ENCODE measurements at places on chromosomes 12 and 14.

GRCh38 chr12:14284184-14284722 lies 81.2 kb upstream of the ATF7IP start:
- no peak for DNase-seq

DNA sequence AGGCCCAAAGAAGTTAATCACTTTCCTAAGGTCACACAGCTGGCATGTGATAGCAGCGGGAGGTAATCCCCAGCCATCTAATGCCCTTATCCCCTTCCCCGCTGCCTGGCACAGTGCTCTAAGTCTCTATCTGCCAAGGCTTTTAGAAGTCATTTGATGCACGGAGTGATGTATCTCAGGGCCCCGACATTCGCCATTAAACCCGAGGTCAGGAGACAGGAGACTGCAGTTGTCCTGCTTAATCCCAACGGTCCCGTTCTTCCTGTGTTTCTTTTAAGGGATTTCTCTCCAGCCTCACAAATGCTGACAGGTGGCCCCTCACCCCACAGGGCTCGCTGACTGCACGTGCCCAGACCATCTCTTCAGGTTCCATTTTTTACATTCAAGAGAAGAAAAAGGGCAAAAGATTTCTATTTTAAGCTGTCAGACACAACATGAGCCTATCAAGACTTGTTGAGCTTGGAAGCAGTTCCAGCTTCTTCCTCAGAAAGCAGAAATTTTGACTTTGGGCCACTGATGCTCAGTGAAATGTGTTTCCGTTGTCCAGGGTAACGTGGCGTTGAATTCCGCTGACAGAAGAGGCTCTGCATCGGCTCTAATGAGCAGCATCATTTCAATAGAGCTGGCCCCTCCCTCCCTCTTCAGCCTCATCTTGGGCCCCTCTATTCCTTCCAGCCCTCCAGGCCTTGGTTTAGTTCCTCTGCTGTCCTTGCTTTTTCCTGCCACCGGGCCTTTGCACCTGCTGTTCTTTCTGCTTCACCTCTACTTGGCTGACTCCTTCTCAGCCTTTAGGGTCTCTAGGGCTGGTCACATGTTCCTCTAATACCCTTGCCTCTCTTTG lies 171.5 kb downstream of the CHST11 start:
- no peak for DNase-seq

GRCh38 chr14:57189070-57189469 lies 79.6 kb downstream of the EXOC5 start:
- DNase-seq, result no peak

DNA sequence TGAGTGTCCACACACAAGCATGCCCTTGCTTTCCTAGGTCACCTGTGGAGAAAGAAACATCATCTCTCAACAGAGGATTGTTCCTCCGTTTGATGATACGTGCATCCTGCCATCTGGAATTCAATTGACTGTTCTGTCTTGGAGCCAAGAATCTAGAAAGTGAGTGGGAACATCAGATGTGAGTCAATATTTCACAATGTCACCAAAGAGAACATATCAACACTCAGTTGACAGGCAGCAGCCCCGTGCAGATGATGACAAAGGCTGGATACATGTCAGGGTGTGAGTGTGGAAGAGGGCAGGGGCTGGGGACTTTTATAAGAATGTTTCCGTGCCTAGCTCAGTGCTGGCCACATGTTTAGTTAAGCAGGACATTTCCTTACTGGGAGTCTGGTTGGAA lies 76.1 kb downstream of the TBC1D30 start:
- no peak for DNase-seq

- no peak for DNase-seq
Measured at GRCh38 chr12:21413369-21414277, 23.8 kb upstream of the PYROXD1 start.

DNA sequence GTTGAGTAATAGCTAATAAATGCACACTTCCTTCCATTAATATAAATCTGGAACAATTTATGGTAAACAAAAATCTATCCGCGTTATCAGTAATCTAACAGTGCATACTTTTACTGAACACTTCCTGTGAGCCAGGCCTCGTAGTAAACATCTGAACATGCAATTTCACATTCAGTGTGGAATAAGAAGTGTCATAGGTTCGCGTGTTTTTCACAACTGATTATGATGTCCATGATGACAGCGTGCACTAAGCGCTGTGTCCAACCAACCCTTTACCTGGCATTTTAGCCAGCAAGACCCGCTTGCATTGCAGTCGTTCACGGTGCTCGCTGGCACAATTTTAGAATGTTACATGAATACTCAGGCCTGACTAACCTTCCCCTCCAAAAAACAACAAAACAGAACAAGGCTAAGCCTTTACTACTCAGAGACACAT lies 2.1 kb downstream of the PNMA1 start:
- DNase-seq, result no peak

DNA sequence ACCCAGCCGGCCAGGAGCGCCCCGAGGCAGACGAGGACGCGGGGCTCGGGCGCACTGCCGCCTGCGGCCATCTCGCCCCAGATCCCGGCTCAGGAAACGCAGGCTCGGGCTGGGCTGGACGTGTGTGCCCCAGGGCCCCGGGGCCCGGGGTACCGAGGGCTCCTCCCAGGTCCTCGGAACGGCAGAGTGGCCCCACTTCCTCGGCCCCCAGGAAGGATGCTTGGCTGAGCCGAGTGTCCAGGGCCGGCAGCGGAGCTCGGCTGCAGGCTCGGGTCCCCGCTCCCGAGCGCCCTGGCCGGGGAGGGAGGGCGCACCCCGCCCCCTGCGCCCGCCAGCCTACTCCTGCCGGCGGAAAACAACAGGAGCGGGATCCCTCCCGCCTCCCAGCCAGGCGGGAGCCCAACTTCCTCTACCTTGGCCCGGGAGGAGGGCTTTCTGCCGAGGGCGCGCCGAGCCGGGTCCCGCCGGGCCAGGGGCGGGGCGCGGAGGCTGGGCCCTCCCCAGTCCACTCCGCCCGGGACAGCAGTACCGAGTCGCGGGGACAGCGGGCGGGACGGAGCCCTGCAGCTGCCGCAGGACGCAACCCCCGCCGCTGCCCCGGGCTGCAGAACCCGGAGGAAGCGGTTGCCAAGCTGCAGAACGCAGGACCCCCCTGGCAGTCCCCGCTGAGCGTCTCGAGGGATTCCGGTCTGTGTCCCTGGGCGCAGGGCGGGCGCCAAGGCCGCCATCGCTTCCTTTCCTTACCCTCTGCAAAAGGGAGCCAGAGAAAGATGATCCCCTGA lies at the start of gene VSIG10:
Gene VSIG10 (minus strand): TSS at position 411 of the 782 bp plus-strand sequence. CDS start 340 bp downstream, at position 71.
- DNase-seq, result peak; percentile 63

GRCh38 chr12:94179723-94180122 lies 31.3 kb downstream of the PLXNC1 start:
- no peak for DNase-seq

GRCh38 chr12:50699154-50699553 lies 64.7 kb upstream of the ATF1 start:
- no peak for DNase-seq

DNA sequence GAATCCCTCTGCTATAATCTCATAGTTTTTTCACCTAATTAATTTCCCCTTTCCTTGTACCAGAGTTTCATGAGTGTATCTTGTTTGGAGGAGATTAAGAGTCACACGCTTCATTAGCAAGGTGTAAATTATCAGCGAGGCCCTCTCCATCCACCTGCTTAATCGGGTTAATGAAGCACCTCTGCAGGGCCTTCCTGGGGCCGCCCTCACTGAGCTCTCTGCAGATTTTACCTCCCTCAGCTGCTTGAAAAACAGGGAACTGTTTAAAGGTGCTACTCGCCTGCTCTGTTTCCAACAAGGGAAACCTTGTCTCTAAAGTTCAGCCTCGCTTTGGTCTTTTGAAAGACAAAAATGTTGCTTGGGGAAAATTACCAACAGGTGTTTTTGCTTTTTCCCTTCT lies 35.8 kb downstream of the OTX2 start:
- DNase-seq, result no peak

DNA sequence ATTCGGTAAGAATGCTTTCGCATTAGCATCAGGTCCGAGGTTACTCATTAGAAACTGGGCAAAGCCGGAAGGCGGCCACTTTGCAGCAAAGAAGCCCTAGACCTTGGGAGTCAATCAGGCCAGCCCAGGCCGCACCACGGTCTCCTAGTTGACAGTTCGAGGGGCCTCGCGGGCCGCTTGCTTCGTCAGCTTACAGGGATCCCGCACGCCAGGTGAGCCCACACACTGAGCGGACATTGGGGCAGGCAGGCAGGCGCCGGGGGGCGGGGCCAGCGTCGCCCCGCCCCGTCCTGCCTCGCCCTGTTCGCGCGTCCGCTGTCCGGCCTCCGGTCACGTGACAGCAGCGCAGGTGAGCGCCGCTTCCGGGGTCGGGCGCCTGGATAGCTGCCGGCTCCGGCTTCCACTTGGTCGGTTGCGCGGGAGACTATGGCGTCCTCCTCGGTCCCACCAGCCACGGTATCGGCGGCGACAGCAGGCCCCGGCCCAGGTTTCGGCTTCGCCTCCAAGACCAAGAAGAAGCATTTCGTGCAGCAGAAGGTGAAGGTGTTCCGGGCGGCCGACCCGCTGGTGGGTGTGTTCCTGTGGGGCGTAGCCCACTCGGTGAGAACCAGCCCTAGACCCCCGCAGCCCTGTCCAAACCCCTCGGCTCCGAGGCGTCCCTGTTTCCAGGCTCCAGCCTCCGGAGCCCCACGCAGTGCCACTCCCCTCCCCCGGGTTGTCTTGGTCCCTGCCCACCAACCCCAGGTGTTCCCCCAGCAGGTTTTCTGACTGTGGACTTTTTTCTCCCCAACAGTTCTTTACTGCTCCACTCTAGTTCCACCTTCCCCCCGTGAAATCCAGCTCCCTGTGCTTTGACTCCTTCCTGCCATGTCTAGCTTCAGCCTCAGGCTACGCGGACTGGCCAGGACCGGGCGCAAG lies at the start of gene PIP4K2C:
Gene PIP4K2C (plus strand): TSS at position 329 of the 918 bp plus-strand sequence. CDS start 98 bp downstream, at position 427.
- peak; percentile 90 for DNase-seq

DNA sequence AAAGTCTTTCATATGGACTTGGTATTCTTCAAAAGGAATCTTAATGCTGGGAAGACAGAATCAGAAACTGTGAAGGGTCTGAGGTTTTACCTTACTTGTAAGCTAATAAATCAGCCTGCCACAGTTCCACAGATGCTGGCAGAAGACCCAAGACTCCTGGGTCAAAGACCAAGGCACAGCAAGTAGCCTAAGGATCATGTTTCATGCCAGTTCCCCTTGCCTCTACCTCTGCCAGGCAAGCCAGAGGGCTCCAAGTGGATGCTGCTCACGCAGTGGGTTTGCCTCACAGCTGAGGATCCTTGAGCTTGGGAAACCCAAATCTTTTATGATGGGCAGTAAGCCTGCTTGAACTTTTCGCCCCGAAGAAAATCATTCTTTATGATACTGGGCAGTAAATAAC lies 15.2 kb upstream of the RXYLT1 start:
- no peak for DNase-seq

GRCh38 chr14:30362369-30363218 lies 196.4 kb upstream of the G2E3 start:
- no peak for DNase-seq

DNA sequence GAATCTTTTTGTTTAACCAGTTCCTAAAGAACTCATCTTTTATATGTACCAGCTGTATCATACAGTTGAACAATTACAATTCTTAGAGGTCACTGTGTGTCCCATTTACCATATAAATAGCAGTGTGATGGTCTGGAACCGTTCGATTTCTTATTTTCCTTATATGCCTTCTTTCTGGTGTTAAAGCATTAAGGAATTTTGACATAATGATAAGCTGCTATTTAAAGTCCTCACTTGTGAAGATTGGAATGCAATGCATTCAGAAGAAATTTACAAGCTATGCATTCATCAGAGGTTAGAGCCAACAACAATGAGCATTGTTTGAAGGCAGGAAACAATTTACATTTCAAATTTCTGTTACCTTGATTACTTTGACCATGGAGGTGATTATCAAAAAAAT lies 80.0 kb upstream of the PRICKLE1 start:
- DNase-seq, result no peak

DNA sequence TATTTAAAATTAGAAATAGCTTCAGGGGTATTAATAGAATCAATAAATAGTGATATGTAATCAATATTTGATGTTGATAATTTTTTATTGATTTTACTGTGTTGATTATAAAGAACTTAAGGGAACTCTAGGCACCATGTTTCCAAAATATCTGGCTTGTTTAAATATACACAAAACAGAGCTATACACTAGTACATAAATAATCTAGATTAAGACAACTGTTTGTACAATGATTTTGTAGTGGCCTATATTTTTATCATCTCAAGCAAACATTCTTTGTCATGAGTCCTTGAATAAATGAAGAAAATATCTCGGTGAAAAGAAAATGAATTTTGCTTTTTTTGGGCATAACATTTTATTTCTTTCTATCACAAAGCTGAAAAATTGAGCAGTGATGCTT lies 117.1 kb upstream of the KRR1 start:
- DNase-seq, result no peak

- peak; percentile 22 for DNase-seq
Measured at GRCh38 chr14:96162265-96162664, 42.4 kb upstream of the BDKRB2 start.

- DNase-seq, result no peak
Measured at GRCh38 chr14:72863216-72864006, 30.5 kb downstream of the DPF3 start.

GRCh38 chr14:99668307-99669295 lies 15.5 kb upstream of the CYP46A1 start:
- DNase-seq, result no peak

- DNase-seq, result peak; percentile 79
Measured at GRCh38 chr12:27969624-27970400, 2.7 kb downstream of the PTHLH start.

GRCh38 chr12:106138357-106138632 lies 459 bp downstream of the NUAK1 start:
- DNase-seq, result peak; percentile 55

GRCh38 chr12:62668782-62669181 lies 202.2 kb downstream of the MON2 start:
- no peak for DNase-seq

All from activated CD8-positive, alpha-beta memory T cell treated with anti-CD3 and anti-CD28 coated beads, Interleukin-2, amount 50 U/mL, for 48 hours (primary cell).